Stimulated activated CD4-positive, alpha-beta T cell treated with anti-CD3 and anti-CD28 coated beads, Interleukin-15, amount 100 ng/mL, for 1 hour (primary cell): ENCODE measurements at places on chromosomes 7 and 10.

DNA sequence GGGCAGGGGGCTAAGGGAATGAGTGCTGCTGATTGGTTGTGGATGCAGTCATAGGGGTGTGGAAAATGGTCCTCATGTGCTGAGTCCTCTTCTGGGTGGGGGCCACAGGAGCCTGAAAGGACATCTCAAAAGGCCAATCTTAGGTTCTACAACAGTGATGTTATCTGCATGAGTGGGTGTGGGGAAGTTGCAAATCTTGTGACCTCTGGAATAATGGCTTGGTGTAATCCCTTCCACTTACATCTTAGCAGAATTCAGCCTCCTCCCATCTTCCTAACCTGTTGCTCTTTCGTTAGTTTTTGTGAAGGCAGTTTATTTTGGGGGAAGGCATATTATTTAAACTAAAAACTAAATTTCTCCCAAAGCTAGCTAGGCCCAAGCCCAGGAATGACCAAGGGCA lies 42.0 kb upstream of the OIT3 start:
- no peak for DNase-seq

DNA sequence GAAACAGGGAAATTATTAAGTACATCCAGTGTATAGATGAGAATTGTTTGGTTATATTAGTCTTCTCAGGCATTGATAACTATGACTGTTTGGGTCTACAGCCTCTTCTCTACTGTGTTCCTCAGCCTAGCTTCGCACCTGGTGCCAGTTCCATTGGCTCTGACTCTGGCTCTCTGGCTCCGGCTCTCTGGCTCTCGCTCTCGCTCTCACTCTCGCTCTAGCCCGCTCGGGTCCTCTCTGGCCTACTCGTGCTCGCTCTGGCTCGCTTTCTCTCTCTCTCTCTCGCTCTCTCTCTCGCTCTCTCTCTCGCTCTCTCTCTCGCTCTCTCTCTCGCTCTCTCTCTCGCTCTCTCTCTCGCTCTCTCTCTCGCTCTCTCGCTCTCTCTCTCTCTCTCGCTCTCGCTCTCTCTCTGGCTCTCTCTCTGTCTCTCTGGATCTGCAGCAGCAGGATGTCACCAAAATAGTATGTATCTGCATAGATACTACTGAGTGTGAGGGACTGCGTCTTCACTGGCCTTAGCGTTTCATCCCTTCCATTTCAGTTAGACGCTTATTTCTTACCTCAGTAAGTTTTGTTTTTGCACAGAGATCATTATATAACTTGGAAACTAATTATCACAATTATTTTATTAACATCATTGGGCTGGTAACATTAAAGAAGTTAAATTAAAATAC lies 6.5 kb upstream of the SSBP1 start:
- DNase-seq, result no peak

DNA sequence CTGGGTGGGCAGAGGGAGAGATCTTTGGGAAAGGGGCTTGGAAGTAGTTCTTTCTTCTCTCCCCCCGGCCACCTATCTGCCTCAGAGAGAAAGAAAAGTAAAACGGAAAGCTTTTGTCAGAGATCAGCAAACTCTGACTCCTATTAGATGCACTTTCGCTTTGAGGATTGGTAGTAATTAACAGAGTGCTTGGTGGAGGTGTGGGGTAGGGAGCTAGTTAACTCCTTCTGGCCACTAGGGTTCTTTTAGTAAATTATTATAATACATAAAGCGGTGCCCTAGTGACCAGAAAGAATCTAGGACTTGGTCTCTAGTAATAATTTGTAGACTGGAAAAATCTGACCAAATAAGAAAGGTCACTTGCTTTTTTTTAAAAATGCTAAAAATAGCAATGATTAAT lies 54.6 kb downstream of the CPVL start:
- no peak for DNase-seq

GRCh38 chr10:3783316-3783681 lies 1.7 kb downstream of the KLF6 start:
- DNase-seq, result peak; percentile 54

- DNase-seq, result peak; percentile 14
These were observed 155.5 kb downstream of the COBL start for GRCh38 chr7:51160990-51161615.

- no peak for DNase-seq
These were observed 48.3 kb downstream of the BAIAP2L1 start for GRCh38 chr7:98352621-98353020.

- DNase-seq, result no peak
These were observed 1.2 kb downstream of the NACAD start for GRCh38 chr7:45087301-45088145.

DNA sequence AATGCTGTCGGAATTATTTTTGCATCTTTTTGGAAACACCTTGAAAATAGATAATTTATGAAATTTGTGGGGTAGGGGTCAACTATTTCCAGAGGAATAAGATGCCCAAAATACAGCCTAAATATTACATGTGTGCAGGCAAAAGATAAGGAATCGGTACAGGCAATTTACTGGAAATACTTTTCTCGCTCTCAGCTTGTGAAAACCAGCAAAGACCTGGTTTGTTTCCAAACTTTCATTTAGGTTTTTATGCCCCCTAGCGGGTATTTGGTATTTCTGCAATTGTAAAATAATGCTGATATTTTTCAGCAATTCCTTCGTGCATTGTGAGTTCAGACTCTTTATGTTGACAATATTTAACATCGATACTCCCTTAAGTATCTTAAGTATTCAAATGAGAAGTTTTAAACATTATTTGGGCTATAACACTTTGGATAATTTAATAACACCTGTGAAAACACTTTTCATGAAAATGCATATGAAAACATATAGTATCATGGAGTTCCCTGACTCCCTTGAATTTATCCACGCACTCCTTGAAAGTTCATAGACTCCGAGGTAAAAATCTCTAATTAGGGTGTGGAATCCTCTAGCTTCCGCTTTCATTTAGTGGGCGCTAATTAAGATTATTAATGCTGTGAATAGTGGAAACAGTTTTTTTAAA lies 132.4 kb downstream of the TSPAN12 start:
- DNase-seq, result no peak

- DNase-seq, result no peak
These were observed 241.3 kb upstream of the KMT2E start for GRCh38 chr7:104772405-104773345.

DNA sequence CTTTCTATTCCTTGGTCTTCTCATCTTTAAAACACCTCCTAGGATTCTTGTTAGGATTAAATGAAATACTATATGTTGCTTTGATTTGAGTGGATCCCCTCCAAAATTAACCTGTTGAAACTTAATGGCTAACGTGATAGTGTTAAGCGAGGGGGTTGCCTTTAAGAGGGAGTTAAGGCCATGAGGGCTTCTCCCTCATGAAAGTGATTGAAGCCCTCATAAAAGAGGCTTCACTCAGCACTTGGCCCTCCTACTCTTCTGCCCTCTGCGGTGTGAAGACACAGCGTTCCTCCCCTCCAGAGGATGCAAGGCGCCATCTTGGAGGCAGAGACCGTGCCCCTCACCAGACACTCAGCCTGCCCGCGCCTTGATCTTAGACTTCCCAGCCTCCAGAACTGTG lies 46.6 kb downstream of the CNNM2 start:
- DNase-seq, result no peak

DNA sequence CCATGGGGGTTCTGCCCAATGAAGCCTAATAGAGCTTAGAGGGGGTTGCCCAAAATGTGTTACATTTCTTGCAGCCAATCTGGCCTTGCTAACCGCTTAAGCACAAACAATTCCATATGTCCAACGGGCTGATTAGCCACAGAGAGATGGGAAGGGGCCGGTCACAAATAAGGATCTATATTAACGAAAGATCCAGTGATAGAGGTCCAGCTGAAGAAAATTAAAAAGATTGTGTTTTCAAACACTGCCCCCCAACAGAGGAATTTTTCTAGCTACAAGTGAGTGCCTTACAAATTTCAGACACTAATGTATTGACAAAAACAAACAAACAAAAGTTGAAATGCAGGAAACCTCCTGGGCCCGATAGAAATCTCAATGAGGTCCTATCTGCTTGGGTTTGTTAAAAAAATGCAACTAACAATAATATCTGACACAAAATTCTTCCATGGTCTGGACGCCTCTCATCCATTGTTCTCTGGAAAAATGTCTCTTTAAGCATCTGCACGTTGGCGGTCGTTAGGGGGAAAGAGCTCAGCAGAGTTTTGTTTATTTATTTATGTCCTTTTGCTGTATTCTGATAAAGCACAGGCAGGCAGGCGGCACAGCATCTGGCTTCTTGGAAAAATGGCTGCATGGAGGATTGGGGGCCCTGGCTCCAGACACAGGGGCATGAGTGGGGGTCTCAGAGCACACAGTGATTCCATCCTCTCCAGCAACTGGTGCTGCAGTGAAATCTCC lies 402.0 kb downstream of the RPS24 start:
- DNase-seq, result no peak

DNA sequence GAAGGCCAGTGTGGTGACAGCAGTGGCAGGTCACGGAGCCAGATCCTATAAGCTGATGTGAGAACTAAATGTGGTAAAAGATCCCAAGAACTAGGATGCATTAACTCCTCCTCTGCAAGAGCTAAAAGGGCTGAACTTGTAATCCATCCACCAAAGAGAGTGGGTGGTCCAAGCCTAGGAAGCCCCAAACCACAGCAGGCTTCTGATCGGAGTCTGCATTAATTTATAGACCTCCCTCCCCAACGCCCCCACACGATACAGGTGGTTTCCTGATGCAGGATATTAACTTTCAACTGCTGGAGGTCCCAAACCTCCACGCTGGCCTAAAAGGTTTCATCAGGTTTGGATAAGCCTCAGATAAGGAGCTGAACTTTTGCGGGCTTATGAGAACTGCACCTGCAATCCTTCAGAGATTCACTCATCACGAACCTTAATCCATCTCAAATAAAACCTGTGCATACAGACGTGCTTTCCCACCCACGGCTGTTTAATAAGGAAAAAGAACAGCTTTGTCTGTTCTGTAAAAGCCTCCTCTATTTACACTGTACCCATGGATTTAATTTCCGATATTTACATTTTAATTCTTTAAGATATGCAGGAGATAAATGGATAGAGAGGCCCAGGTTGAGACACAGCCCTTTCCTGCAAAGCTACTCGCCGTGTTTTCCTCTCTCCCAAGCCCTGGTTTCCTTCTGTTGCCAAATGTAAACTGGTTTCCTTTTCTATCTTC lies 74.9 kb downstream of the GFRA1 start:
- DNase-seq, result no peak

DNA sequence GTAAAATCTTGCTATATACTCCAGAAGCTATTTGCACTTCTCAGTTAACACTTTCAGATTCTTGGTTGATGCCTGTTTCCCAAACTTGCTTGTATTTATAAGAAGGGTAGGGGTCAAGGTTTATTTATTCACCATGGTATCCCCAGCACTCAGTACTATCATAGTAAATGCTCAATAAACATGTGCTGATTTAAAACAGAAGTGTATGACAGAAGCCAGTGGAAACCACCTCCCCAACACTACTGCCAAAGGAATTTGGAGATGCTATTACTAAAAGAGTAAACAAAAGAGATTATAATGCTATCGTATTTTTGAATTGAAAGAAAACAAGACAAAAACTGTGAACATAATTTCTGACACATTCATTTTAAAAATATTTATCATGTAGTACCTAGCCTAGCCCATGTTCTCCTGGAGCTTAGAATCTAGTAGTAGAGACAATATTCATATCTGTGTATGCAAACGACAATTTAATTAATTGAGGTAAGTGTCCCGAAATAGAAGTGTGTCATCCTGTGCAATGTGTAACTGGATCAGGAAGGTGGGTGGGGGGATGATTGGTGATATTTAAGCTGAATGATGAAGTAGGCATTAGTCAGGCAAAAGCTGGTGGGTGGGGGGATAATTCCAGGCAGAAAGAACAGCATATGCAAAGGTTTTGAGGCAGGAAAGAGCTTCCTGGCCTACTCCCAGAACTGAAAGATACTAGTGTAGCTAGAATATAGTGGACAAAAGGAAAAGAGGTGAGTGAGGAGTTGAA lies 77.5 kb downstream of the HGF start:
- DNase-seq, result no peak

DNA sequence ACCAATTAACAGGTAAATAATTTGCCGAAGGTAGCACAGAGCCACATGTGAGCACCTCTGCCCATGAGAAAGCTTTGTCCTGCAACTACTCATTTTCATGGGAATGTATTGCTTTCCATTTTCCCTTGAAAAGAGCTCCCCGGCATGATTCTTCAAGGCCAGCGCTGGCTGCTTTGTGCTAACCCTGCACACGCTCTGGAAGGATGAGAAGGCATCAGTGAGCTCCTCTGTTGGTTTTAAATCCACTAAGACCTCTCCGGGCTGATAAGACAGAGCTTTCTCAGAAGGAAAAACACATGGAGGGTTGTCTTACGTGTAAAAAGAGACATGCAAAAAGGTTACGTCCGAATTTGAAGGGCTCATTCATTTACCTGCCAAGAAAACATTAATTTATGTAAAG lies 553.9 kb upstream of the MKI67 start:
- DNase-seq, result no peak
